Stomach (tissue), 19 donors: ENCODE measurements at places on chromosomes 16 and 17. TPM values are rescaled to one million over a fixed set of nuclear protein-coding genes. Genes with fewer than 3 reads are reported as not detected.

Gene KRT33A
- not detected for total RNA-seq

Gene COX6A2
- total RNA-seq: not detected

Gene MYH2
- not detected for total RNA-seq

Gene MT1A
- total RNA-seq: 46.7 TPM

Gene UTP18
- 38.9 TPM for total RNA-seq

Gene NOTUM
- not detected for total RNA-seq

Gene TMEM106A
- total RNA-seq: 82.3 TPM

Gene RAMP2
- total RNA-seq: 10.4 TPM

Gene DCTPP1
- not detected for total RNA-seq

Gene SLC52A1
- total RNA-seq: not detected

Gene TRAPPC1
- 25.4 TPM for total RNA-seq

Gene NKD1
- 284 TPM for total RNA-seq

DNA sequence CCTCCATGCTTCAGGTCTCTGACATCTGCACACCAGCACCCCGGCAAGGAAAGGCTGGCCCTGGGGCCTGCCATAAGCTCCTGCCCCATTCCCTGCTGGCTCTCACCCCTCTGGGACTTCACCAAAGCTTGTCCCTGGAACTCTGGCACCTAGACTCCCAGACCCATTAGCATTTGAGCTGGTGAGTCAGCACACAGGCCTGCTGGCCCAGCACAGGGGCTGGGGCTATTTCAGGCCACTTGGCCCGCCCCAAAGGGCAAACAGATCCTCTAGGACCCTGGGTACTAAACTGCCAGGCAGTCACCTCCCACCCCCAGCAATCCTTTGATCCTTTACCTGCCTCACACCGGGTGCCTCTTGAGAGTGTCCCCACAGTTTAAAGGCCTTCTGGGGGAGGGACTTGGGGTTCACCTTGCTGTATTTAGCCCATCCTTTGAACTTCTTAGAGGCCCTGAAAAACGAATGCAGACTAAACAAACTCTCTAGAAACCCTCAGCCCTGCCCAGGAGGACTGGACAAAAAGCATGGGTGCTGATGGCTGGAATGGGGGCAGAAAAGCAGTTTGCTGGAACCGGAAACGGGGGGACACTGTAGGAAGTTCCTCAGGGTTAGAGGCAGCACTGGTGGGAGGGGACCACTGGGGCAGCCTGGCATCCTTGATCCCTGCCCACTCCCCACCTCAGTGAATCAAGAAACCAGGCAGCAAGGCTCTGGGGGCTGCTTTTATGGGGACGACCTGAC lies 3.2 kb upstream of the SAMD14 start:
- no peak for DNase-seq

GRCh38 chr17:77382356-77382911 lies 241.7 kb downstream of the SEC14L1 start:
- no peak for DNase-seq

- DNase-seq: no peak
Measured at GRCh38 chr17:83176623-83177583, 97.5 kb downstream of the METRNL start.

DNA sequence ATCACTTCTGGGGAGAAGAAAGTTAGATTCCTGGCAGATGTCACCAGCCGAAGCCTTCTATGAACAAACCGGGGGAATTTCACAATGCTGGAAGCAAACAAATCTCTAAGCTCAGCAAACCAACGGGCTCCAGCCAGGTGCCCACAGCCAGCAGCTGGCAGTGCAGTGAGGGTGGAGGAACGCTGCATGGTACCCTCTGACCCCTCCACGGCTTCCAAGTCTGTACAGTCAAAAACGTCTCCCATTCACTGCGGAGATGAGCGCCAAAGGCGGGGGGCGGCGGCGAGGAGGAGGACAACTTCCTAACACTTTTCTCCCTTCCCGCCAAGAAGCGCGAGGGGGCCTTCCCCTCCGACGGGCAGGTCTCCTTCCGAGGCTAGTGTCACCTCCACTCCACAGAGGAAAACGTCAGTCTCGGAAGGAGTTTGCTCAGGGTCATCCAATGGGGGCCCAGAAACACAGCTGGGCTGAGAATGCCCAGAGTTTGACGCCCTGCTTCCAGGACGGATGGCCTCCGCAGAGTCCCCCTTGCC lies 924 bp downstream of the ZNF598 start:
- peak; percentile 61 for DNase-seq

DNA sequence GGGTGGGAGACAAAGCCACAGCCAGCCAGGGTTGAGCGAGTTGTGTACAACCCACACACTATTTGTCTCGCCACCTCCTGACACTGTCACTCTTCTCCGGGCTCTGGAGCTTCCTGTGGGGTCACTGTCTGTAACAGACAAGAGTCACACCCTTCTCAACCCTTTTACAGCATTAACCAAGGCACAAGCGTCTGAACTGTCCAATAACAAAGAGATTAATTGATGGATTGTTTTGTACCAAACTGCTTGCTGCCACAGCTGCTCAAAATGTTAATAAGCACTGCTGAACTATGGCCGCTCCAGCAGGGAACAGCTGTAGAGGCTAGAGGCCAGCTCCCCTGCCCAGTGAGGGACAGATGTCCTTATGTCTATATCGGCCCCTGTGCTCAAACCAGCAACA lies 25.2 kb upstream of the HYDIN start:
- DNase-seq: no peak

DNA sequence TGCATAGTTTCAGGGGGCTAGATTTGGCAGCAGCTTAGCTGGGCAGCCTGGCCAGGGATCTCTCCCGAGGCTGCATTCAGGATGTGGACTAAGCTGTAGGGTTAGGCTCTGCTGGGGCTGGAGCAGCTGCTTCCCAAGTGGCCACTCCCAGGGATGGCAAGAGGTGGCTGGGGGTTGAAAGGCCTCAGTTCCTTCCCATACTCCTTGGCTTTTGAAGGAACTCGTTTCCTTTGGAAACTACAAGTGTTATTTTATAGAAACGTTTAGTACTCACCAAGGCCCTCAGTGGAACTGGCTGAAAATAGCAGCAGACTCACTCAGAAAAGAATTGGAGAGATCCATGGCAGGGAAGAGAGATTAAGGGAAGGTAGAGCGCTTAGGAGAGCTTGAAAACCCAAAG lies 76.4 kb downstream of the WWP2 start:
- peak; percentile 58 for DNase-seq

- no peak for DNase-seq
Measured at GRCh38 chr17:17398943-17399926, 77.6 kb upstream of the MED9 start.

GRCh38 chr16:63625126-63625525 lies 1496.7 kb downstream of the CDH11 start:
- DNase-seq: no peak

- no peak for DNase-seq
Measured at GRCh38 chr16:89114159-89114981, 20.7 kb downstream of the ACSF3 start.

- peak; percentile 90 for DNase-seq
Measured at GRCh38 chr17:1764284-1764683, 2.4 kb downstream of the SERPINF1 start.

GRCh38 chr17:6569370-6570285 lies 13.3 kb upstream of the PITPNM3 start:
- DNase-seq: no peak

DNA sequence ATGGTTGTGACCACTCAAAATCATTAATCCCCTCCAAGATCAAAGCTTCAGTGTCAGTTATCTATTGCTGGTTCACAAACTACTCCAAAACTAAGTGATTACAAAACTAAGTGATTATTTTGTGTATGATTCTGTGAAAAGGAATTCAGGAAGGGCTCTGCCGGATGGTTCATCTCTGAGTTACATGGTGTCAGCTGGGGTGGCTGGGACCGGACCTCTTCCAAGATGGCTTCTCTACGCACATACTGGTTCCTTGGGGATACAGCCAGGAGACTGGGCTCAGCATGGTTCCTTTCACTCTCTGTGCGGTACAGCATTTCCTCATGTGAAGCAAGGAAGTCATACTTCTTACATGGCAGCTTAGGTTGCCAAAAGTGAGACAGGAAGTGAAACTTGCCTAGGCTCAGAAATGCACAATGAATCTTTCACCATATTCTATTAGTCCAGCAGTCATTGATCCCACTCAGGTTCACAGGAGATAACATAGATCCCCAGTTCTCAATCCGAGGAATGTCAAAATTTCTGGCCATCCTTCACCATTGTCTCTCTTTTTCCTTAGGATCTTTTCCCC lies 97.9 kb upstream of the IRX6 start:
- no peak for DNase-seq

DNA sequence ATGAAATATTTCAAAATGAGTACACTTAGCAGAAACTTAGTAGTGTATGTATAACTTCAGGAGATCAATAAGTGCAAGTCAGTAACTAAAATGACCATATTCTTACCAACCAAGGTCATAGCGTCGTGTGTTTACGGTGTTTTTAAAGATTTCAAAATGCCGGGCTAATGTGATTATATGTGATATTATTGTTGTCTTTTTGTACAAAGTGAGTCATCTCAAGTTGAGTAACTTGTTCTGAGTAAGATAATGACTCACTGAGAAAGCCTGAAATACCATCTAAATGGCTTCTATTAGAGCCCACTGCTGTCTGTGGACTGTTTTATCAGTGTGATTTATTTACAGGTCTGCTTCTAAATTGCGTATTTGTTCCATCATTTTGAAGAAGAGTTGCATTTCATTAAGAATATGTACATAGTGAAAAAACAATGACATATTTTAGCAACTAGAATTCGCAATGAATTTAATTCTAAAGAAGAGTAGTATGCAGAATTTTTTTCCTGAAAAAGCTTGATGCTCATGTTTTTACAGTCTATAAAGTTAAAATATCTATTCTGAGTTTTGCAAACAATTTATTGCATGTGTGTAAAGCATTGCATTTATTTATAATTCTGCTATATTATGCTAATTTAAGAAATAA lies 12.7 kb downstream of the KRT12 start:
- no peak for DNase-seq

- no peak for DNase-seq
Measured at GRCh38 chr17:75084039-75084660, 3.6 kb upstream of the SLC16A5 start.

DNA sequence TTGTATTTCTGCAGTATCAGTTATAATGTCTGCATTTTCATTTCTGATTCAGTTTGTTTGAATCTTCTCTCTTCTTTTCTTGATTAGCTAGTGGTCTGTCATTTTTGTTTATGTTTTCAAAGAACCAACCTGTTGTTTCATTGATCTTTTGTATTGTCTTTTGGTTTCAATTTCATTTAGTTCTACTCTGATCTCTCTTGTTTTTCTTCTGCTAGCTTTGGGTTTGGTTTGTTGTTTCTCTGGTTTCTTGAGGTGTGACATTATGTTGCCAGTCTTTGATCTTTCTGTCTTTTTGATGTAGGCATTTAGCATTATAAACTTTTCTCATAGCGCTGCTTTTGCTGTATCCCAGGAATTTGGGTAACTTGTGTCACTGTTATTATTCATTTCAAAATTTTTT lies 107.2 kb downstream of the PHKB start:
- DNase-seq: no peak

GRCh38 chr16:84862804-84863480 lies 43.2 kb downstream of the CRISPLD2 start:
- DNase-seq: no peak

DNA sequence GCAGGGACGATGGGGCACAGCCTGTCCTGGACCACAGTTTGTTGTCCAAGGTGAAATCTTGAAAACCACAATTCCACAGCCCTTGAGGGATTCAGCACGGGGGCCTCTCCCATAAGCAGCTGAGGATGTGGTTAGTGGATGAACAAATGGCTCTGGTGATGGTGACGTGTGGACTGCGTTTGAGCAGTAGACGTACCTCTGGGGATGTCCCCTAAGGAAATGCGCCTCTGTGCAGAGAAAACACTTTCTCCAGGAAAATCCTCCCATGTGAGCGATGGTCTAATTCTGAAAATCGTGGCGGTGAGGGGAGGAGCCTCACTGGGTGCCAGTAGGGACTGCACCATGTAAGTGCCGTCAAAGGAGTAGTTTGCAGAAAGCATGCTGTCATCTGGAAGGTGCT lies 2.7 kb upstream of the SEPTIN12 start:
- no peak for DNase-seq

- peak; percentile 77 for DNase-seq
Measured at GRCh38 chr16:8867216-8867931, 1.4 kb downstream of the CARHSP1 start.

DNA sequence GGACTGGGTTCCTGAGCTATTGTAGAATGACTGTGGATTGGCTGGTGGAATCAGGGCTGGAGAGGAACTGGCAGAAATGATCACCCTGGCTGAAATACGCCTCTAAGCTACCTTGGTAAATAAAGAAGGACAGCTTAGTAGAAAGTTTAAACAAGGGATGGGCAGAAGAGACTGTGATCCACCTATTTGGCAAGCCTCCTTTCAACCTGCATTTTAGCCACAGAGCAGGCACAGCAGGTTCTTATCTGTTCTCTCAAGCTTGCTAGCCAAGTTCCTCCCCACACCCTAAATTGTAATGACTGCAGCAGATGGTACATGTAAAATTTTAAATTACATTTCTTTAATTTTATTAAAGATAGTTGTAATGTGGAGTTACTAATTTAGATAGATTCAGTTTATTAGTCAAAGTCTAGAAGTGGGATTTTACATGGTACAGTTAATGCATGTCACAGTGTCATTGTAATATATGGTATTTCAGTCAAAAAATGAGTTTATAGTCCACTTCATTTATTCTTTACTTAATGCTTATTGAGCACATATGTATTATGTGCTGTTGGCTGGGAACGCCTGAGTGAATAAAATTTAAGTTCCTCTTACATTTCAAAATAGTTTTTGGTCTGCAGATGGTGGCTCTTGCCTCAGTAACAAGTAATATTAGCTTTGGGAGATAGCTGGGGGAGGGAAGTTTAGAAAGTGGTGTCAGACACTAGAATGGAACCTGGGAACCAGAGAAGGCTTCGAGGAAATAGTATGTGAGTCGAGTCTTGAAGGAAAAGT lies 11.2 kb downstream of the EPN2 start:
- no peak for DNase-seq

DNA sequence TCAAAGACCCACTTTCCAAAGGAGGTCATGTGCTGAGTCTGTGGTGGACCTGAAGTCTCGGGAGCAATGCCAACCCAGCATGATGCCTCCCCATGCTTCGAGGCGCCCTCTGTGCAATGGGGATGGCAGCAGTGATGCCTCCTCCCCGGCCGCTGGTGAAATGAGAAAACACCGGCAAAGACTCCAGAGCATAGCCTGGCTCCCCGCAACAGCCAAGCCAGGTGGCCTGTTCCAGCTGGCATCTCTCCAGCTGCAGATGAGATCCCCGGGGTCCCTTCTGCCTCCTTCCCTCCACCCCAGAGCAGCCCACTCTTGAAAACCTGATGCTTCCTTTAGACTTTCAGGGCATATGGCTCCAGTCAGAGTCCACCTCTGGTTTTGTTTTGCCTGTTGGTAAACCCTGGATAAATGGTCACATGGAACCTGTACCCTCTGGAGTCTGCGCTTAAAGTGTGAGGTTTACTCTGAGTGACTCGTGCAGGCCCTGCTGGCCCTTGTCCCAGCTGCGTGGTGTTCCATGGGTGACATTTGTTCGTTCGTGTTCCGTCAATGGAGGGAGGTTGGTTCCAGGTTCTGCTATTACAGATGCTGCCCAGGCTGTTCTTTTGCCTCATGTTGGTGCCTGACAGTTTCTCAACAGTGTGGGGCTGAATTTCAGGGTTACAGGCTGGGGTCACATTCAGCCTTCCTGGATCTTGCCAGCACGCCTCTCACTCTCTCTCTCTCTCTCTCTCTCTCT lies 181.8 kb upstream of the CIBAR2 start:
- DNase-seq: no peak
